Heart right ventricle (tissue), 16 donors: ENCODE measurements at places on chromosomes 1 and 21. TPM values are rescaled to one million over a fixed set of nuclear protein-coding genes. Genes with fewer than 3 reads are reported as not detected.

SNAPIN gene
- 72.5 TPM for total RNA-seq

F13B gene
- not detected for total RNA-seq

DOP1B gene
- 21.2 TPM for total RNA-seq

SHISA4 gene
- 148 TPM for total RNA-seq

PCP4L1 gene
- total RNA-seq = 0.55 TPM

VWA1 gene
- 11.5 TPM for total RNA-seq

TNFRSF14 gene
- total RNA-seq = 43.8 TPM

RGS13 gene
- not detected for total RNA-seq

CRYZ gene
- 40.0 TPM for total RNA-seq

CLIC6 gene
- 0.25 TPM for total RNA-seq

ESPN gene
- total RNA-seq = 0.17 TPM

CELA2A gene
- 1.6 TPM for total RNA-seq

GRCh38 chr1:244897476-244898254 lies 33.3 kb upstream of the HNRNPU start:
- DNase-seq = no peak

DNA sequence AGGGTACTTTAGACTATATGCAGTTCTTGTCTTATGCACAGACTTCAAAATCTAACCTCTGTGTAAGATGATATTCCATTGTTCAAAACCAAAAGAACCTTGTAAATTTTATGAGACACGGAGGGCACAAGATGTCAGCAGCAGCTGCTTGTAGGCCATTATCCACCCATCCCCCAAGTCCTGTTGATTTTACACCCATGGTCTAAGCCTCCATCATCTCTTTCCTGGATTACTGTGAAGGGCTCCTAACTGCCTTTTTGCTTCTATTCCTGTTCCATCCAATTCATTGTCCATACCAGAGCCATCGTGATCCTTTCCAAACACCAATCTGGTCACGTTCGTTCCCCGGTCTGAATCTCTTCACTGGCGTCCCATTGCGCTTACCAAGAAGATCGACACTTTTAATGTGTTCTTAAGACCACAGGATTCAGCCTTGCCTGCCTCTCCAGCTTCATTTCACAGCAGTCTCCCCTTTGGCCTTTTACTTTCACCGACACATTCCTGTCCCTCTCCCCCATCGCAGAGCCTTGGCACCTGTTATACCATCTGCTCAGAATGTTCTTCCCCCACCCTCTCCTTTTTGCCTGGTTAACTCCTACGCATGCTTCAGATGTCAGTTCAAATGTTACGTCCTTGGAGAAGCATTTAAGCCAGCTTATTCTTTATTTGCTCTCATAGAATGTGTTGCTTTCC lies 107.3 kb upstream of the POU3F1 start:
- no peak for DNase-seq

DNA sequence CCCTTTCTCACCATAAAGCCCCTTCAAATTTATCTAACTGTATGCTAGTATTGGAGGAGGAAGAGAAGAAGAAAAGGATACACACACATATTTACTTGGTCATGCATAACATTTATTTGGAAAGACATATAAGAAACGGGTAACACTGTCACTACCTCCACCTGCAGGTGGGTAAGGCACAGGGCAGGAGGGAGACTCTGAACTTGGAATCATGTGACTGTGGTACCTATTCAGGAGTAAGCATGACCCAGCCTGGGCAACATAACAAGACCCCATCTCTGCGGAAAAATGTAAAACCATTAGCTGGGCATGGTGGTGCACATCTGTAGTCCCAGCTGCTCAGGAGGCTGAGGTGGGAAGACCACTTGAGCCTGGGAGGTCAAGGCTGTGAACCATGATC lies 1.4 kb upstream of the PADI6 start:
- no peak for DNase-seq

GRCh38 chr1:21867451-21867996 lies 55.5 kb downstream of the LDLRAD2 start:
- DNase-seq = no peak

DNA sequence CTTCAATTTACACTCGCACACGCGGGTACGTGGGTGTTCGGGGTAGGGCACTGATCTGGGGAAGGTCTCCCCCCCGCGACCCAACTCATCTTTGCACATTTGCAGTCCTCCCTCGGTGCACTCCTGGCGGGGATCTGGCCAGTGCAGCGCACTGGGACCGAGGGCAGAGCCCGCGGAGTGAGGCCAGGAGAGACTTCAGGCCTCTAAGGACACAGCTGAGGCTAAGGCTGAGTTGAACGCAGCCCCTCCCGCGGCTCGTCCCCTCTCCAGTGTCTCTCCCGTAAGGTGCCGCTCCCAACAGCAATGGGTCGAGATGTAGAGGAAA lies 936 bp upstream of the NCAM2 start:
- DNase-seq = no peak

- DNase-seq = no peak
Measured at GRCh38 chr1:205528446-205528886, 24.0 kb downstream of the CDK18 start.

DNA sequence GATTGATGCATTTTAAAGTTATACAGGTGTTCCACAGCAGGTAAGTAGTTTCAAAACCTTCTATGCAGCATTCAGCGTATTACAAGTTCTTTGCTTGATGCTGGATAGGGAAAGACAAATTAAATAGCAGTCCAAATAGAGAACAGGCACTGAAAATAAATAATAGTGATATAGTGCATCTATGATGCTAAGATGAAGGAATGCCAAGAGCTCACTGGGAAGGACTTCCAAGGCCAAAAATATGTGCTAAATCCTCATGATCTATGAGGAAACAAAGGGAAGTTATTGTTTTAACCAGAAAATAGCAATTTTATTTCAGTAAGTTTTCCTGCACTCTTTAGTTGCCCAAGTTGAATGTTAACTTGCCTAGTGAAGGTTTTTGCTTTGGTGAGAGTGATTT lies 127.8 kb upstream of the GREM2 start:
- no peak for DNase-seq

- DNase-seq = no peak
Measured at GRCh38 chr1:25848531-25848930, 10.7 kb downstream of the AUNIP start.

GRCh38 chr21:34522284-34522683 lies 10.3 kb upstream of the KCNE1 start:
- DNase-seq = no peak

DNA sequence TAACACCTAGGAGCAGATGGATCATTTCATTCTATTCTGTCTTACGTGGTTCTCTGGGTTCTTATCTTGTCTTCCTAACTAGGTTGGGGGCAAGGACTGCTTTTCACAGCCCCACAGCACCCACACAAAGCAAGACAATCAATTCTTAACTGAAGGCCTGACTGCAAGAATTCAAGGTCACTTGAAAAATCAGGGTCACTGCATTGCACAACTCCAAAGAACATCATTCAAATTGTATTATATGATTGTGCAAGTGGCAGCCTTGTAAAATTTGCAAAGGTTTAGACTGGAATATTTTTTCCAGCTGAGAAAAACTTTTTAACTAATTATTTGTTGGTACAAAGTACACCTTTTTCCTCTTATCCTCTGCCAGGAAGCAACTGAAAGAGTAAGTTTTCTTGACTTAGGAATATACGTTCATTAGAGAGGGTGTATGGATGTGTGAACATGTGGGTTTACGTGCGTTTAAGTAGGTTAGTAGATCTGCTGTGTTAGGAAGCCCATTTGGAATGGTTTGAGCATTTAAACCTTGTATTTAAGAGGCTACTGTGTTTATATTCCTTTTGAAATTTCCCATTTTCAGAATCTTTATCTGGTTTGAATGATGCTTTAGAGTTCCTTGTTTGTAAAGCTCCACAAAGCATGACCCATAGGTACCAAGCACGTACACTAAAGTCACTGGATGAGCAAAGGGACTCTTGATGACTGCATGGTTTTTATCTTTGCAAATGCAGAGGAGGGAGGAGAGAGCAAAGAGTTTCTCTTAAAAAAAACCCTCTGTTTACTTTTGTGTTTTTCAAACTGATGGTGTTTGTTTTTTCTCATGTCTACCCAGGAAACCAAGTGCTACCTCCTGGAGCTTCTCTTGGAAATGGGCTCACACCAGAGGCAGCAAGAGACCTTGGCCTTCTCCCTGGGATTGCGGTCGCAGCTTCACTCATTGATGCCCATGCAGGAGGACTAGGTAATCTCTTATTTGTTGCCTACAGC lies 214.9 kb downstream of the FGGY start:
- no peak for DNase-seq

GRCh38 chr21:40976198-40977109 lies 129.5 kb upstream of the DSCAM start:
- DNase-seq = no peak

GRCh38 chr1:206455666-206456344 lies 14.5 kb upstream of the IKBKE start:
- no peak for DNase-seq

DNA sequence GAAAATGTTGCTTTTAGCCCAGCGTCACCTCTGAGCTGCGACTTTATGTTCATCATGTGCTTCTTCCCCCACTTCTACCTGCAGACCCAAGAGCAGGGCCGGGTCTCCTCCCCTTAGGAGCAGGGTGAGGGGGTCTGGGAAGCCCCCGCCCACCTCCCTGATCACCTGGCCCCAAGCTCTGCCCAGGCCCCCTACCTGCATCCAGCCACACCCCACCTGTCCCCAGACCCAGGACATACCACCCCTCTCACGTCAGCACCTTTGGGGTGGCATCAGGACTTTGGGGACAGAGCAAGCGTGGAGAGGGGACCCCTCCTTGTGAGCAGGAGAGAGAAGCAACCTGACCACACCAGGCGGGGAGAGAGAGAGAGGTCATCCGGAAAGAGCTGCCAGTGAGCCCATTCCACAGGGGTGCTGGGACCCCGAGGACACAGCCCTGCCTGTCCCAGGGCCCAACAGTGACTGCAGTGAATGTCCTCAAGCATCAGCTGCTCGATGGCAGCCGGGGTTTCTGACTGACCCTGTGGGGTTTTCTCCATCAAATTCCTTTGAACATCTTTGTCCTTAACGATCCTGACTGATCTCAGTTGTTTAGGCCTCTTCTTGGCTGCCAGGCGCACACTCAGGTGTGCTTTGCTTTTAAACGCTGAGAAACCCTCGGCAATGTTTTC lies 42.8 kb upstream of the COL18A1 start:
- DNase-seq = no peak

DNA sequence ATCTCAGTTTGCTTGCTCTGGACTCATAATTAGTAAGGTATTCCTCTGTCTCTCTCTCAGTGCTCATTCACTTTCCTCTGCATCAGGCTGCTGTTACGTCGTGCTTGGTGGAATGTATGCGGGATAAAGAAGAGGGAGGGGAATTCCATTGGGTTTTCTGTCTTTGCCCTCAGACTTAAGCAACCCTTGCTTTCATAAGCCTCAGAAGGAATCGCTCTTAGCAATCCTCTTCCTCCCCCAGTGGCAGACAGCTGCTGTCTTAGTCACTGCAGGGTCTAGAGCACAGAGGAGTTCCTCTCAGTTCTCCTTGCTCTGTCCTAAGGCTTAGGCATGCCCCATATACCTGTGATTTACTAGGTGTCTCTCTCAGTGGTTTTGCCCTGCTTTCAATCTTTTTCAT lies 19.1 kb upstream of the NTMT2 start:
- no peak for DNase-seq

GRCh38 chr21:45502006-45502345 lies 40.3 kb downstream of the SLC19A1 start:
- DNase-seq = no peak

- no peak for DNase-seq
Measured at GRCh38 chr1:168099337-168099801, 37.4 kb downstream of the GPR161 start.

DNA sequence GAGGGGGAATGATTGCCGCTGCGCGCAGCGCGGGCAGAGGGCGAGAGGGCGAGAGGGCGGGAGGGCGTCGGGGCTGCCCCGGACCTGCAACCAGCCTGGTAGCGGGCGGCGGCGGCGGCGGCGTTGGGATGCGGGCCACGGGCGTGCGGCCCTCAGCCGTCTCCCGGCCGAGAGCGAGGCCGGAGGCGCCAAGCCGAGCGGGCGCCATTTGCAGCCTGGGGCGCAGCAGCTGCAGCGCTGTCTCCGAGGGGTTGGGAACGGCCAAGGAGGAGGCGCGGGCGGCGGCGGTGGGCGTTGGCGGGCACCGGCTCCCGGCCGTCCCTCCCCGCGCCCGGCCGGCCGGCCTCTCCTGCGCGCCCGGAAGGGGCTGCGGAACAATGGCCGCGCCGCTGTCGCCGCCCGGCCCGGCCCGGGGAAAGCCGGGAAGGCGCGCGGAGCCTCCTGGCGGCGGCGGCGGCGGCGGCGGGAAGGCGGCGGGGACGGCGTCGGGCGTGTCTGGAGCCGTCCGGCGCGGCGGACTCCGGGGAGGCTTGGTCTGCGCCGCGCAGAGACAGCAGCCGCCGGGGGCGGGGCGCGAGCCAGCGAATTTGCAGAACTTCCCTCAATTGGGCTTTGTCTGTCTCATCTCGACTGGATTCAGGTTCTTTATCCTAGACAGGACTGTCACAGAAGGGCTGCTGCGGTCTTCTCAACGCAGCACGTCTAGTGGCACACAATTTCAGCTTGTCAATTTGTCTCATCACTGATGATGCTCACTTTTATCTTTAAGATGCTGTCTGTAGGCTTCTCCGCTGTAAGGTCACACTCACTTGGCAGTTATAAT lies 35.7 kb downstream of the ZBTB8B start:
- peak; percentile 81 for DNase-seq

GRCh38 chr1:228664399-228664914 lies 70.8 kb upstream of the RHOU start:
- DNase-seq = peak; percentile 75

DNA sequence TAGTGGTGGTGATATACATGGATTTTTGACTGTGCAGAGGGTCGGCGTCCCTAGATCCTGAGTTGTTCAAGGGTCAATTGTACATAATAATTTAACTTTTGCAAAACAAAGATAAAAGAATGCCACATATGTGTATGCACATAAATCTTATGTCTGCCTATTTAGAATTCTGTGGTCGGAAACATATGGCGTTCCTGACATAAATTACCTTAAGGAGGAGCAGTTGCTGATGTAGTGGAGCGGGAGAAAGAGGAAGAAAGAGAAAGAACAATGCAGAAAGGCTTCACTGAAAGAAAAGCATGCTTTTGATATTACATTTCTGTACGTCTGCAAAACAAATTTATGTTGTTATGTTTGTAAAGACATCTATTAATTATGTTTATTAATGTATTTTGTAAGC lies 40.0 kb downstream of the S1PR1 start:
- DNase-seq = no peak

- no peak for DNase-seq
Measured at GRCh38 chr1:43214501-43215444, 42.6 kb downstream of the CFAP57 start.

GRCh38 chr1:198253668-198254067 lies 96.9 kb downstream of the NEK7 start:
- DNase-seq = no peak

DNA sequence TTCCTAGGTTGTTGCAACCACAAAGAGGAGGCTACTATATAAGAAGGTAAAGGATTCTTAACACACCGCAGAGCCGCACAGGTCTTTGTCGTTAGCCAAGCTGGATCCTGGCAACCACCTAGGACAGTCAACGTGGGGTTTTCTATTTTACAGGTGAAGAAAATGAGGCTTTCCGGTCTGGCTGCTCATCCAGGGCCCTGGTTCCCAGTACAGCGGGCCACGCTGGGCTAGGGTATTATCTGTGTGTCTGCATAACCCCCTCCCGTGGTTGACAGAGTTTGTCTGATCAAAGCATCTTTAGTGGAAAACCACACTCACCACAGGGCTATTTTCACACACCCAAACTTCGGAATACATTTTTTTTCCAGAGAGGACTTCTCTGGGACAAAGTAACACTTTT lies 39.0 kb upstream of the PDE9A start:
- no peak for DNase-seq

- no peak for DNase-seq
Measured at GRCh38 chr21:41280115-41280919, 36.3 kb upstream of the FAM3B start.

- no peak for DNase-seq
Measured at GRCh38 chr21:36684957-36685714, 13.8 kb upstream of the SIM2 start.

- no peak for DNase-seq
Measured at GRCh38 chr1:10046356-10047085, 13.8 kb downstream of the UBE4B start.
